ENCODE measurements at places on chromosomes 2 and 18.

DNA sequence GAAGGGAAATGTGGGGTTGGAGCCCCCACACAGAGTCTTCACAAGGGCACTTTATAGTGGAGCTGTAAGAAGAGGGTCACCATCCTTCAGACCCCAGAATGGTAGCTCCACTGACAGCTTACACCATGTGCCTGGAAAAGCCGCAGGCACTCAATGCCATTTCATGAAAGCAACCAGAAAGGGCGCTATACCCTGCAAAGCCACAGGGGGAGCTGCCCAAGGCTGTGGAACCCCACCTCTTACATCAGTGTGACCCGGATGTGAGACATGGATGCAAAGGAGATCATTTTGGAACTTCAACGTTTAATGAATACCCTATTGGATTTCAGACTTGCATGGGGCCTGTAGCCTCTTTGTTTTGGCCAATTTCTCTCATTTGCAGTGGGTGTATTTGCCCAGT lies 694.7 kb downstream of the CBLN2 start:
- DNase-seq, result no peak

- DNase-seq, result no peak
Observed at GRCh38 chr18:75164479-75164878, 44.5 kb downstream of the PTGR3 start.

- DNase-seq, result no peak
Observed at GRCh38 chr2:69514406-69514805, 77.2 kb upstream of the NFU1 start.

GRCh38 chr2:160328811-160329527 lies 128.9 kb upstream of the ITGB6 start:
- DNase-seq, result no peak

GRCh38 chr18:58515175-58515775 lies 113.6 kb downstream of the ALPK2 start:
- DNase-seq, result no peak

- no peak for DNase-seq
Observed at GRCh38 chr2:217103752-217104545, 244.1 kb upstream of the TNP1 start.

GRCh38 chr18:51513517-51513916 lies 316.0 kb upstream of the MEX3C start:
- no peak for DNase-seq

DNA sequence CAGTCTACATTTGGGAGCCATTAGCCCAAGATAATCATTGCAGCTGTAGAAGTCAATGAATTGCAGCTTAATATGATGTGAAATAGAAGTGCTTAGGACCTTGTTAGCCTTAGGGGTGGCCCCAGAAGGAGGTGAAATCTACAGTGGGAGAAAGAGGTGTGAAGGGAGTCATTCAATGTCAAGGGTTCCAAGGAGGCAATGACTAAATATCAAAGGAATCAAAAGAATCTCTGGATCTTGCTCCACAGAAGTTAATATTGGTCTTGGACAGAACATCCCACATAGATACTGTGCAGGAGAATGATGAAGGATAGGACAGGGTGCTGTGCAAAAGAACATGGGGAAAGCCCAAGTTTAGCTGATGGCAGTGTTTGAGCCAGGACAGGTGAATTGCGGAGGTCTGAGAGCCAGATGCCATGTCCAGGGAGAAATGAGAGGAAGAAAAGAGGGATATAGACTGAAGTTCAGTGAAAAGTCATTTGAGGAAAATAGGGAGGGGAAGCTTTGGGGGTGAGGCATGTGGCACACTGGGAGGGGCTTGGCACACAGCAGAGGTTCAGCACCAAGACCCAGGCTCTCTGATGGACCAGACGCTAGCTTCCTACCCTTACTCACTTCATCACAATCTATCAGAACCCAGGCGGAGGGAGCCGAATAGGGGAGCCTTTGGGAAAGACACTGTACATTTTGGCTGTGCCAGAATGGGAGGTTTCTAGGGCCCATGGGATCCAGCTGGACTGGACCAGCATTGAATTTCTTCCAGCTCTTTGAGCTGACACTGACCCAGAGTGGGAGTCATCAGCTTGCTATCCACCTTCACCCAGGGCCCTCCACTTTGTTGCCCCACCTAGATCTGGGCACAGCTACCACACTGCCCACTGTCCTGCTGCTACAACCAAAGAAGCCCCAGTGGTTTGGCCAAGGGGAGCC lies 2.2 kb downstream of the IL1F10 start:
- DNase-seq, result no peak

GRCh38 chr2:161208527-161209139 lies 48.4 kb downstream of the TANK start:
- no peak for DNase-seq

GRCh38 chr18:78773819-78774218 lies 205.8 kb upstream of the SALL3 start:
- no peak for DNase-seq

DNA sequence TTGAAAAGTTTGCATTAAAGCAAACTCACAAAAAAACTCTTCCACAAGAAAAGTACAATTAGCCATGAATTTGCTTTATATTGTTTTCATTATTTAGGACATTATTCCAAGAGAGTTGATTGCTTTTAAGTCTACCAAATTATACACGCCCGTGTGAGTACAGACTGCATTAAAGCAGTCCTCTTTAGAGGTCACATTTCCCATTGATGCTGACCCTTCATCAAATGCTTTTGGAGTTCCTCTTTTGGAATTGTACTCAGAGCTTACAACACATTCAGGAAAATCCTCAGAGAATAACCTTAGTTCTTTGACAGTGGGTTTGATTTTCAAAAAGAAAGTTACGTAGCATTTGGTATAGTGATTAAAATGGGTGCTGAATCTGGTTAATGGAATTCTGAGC lies 256.1 kb downstream of the CDH2 start:
- DNase-seq, result no peak

GRCh38 chr18:36526611-36527010 lies 229.1 kb downstream of the FHOD3 start:
- no peak for DNase-seq

DNA sequence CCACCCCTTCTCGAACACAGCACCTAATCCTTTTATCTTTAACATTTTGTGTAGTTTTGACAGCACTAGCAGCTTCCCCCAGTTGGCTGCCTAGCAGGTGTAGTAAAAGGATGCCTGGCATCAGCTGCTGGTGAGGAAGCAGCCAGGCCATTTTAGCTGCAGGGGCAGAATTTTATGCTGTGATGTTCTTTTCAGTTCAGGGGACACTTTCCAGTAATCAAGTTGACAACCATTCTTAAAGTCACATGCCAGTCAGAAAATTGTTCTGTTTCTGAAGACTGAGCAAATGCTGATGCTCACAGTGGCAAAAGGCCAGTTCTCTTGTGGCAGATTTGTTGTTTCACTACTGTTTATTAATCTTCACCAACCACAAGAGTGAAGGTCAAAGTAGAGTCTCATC lies 570.8 kb downstream of the CCDC85A start:
- no peak for DNase-seq

GRCh38 chr2:236014408-236015131 lies 153.6 kb downstream of the GBX2 start:
- no peak for DNase-seq

DNA sequence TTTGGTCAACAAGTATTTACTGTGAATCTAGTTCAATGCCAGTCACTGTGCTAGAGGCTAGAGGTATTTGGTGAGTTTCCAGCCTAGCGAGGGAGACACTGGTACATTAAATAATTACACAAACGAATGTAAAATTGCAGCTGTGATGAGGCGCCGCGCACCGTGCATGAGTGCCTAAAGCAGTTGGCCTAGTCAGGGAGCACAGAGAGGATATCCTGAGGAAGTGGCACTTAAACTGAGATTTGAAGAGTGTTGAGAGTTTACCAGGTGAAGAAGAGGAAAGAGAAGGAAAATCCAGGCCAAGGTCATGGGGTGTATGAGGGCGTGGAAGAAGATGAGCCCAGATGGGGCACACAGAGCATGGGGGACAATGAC lies 157.6 kb upstream of the NDUFV2 start:
- DNase-seq, result no peak

DNA sequence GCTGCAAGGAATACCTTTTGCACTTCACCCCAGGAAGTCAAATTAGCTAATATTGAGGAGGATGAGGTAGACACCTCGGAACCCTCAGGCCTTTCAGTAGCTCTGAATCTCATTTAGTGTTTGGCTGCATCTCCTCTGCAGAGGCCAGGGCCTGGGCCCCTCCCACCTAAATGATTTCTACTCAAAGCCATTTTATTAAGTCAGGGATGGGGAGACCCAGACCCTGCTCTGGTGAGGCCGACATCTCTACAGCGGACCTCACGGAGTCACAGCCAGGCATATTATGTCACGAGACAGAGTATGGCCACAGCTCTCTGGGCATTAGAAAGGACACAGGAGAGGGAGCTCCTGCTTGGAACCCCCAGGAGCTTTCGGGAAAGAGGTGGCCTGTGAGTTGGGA lies 305.5 kb downstream of the ALK start:
- DNase-seq, result no peak

GRCh38 chr2:40043641-40044040 lies 264.6 kb upstream of the THUMPD2 start:
- no peak for DNase-seq

DNA sequence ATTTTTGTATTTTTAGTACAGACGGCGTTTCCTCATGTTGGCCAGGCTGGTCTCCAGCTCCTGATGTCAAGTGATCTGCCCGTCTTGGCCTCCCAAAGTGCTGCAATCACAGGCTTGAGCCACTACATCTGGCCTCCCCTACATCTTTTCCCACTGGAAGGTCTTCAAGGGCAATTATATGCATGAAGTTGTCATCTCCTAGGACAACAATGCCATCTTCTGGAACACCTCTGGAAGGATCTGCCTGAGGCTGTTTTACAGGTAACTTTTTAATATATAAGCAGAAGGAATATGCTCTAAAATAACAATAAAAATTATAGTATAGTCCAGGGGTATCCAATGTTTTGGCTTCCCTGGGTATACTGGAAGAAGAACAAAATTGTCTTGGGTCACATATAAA lies 321.4 kb downstream of the AFF3 start:
- no peak for DNase-seq

DNA sequence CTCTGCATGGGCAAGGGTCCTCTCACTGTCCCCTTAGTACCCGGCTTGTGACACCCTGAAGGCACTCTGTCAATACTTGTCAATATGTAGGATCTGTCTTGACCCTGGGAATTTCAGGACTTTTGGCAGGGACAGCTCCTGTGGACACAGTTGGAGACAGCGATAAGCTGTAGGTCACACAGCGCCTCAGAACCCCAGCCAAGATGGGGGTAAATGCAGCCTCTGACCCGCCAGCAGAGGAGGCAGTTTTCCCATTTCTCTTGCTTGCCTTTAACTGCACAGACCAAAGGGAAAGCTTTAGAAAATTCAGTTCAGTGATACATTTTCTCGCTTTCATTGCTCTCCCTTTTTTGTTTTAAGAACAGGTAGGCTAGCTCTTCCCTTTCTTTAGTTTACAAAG lies 54.8 kb upstream of the KLHL29 start:
- DNase-seq, result no peak

DNA sequence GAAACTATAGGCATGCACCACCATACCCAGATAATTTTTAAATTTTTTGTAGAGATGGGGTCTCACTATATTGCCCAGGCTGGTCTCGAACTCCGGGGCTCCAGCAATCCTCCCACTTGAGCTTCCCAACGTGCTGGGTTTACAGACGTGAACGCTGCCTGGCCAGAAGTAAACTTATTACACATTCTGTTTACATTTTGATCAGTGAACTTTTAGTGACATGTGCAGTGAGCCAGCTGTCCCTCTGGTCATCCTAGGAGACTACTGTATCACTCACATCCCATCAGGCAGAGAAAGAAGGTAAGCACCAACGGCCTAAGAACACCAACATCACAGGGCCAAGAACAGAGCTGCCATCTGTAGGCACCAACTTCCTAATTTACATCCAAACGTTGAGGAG lies 22.2 kb downstream of the NDUFA10 start:
- no peak for DNase-seq

GRCh38 chr18:79332646-79333045 lies 63.1 kb upstream of the NFATC1 start:
- no peak for DNase-seq

DNA sequence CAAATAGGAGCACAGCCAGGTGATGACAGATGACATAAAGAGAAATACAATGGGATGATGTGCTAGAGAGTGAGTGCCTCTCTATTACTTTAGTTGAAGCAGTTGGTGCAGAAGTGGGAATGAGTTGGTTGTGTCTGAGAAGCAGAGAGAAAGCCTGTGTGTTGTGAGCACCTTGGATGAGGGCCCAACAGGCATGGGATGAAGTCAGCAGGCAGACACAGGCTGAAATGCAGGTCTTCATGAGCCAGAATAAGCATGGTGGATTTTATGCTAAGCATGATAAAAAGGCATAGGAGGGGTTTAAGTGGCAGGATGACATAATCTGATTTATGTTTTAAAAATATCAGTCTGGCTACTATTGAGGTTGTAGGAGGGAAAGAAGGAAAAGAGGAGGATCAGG lies 71.5 kb downstream of the KLHL14 start:
- DNase-seq, result no peak

DNA sequence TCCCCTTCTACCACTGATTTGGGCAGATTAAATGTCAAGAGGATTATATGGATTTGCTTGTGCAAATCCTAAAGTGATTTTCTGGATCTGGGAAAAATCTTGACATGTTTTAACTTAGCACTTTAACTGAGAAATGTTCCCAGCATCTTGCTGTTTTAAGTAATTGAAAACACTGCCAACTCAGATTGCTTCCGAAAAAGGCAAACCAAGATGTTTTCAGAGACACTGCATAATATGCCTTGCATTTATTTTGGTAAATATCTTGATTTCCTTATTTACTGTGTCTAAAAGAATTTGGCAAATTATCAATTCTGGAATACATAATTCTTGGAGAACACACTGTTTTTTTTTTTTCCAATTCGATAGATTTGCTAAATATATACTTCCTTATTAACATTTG lies 385.0 kb upstream of the FAM98A start:
- DNase-seq, result no peak

- DNase-seq, result no peak
Observed at GRCh38 chr2:119707117-119708087, 28.4 kb downstream of the TMEM177 start.

GRCh38 chr2:7032371-7032770 lies 115.2 kb downstream of the RNF144A start:
- DNase-seq, result no peak

DNA sequence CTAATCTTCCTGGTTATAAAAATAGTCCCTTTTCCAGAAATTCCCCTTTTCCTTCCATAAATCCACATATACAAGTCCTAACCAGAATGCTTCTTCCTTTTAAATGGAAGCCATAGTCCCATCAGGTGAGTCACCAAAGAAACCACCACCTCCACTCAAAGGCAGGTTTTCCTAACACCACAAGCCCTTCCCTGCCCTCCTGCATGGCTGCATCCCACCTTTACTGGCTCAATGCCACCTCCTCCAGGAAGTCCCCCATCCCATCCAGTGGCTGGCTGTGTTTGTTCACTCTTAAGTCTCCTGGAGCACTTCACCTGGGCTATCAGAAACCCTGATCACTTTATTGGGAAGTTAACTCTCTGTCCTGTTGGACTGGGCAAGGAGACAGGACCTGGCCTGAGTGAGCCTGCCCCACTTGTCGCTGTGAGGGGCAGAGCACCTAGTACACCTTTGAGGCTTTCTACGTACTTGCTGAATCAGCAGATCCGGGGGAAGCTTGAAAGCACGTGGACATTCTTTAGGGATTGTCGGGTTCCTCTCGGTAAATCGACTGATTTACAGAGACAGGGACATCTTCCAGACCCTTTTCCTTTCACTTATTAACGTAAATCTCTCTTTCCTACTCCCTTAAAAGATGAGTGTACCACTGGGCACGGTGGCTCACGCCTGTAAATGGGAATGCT lies 71.0 kb downstream of the NGEF start:
- DNase-seq, result no peak
